ENCODE measurements at places on chromosomes 12 and 14.

DNA sequence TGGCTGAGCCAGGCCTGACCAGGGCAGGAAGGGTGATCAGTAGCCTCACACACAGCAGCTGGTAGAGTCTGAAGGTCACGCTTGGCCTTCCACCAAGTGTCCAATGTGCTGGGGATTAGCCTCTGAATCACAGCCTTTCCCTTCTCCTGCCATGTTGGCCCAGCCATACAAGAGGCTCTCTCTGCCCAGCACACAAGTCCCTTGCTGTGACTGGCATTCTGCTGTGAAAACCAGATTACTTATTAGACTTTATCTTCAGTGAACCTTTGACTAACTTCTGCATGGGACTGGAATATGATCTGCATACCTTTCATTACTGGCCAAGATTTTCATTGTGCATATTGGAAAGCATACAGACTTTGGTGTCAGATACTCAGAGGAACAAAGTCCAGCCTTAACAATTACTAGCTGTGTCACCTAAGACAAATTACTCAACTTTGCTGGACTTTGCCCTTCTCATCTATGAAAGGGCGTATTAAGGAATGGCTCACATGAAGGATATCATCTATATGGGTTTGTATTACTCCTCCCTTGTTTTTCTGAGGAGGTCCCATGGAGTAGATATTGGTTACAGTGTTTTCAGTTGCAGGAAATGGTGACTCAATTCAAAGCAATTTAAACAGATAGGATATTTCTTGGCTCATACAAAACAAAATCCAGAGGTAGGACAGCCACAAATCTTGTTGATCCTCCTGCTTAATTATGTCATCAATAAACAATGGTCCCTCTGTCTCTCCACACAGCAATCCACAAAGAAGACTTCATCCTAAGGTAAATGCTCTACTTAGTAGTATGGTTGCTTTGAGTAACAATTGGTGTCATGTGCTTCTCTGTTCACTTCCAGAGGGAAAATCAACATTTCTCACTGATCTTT lies 99.6 kb downstream of the DYRK2 start:
- no peak for DNase-seq

DNA sequence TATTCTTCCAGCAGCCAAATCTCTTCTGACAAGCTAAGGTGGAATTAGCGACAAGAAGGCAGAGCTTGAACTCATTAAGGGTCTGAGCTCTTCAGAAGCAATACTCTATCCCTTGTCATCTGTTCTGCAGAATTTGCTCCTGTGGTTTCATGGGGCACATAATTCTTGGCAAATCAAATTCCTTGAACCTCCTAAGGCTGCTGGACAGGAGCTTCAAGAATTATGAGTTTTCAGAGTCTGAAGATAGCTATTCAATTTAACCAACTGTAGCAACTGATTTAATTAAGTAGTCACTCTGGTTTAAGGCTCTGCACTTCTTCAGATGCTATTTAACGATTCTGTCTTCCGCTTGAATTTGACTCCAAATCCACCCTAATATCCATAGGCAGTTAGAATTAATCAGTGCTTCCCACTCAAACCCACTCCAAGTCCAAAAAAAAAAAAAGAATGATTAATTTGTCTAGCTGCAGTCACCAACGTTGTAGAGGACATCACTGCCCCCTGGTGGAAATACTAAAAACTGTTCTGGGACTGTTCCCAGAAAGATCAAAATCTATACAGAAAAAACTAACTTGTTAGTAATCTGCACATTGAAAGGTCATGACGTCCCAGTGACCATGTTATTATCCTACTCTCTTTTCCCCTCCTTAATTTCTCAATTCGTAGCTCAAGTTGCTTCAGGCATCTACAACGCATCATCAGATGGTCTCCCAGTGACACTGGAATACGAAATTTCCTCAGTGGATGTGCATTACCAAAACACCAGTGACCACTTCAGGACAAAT lies 169.9 kb downstream of the KIF21A start:
- DNase-seq, result peak; percentile 27

GRCh38 chr12:129887101-129887500 lies 16.7 kb downstream of the TMEM132D start:
- no peak for DNase-seq

- DNase-seq, result no peak
These were observed 5.7 kb downstream of the KRT73 start for GRCh38 chr12:52612431-52613383.

DNA sequence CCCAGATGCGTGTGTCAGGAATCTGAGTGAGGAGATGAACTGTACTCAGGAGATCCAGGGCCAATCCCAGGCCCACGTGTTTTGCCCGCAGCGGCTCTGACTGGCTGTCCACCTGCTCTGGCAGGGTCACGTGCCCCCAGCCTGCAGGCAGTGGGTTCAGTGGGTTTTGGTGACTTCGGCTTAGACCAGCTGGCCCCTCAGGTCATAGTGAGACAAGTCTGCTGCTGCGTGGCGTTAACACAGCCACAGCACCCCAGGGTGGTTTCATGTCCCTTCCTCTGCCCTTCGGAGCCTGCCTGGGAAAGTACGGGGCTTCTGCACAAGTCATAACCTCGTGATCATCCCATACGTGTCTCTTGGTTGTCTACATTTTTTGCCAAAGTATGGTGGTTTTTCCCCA lies 2.6 kb downstream of the FBRSL1 start:
- no peak for DNase-seq

- DNase-seq, result no peak
These were observed 28.9 kb downstream of the HEATR5A start for GRCh38 chr14:31391473-31391872.

GRCh38 chr12:22682663-22683062 lies 57.7 kb downstream of the ETNK1 start:
- no peak for DNase-seq

- no peak for DNase-seq
These were observed 305.2 kb upstream of the PDE3A start for GRCh38 chr12:20063116-20063515.

DNA sequence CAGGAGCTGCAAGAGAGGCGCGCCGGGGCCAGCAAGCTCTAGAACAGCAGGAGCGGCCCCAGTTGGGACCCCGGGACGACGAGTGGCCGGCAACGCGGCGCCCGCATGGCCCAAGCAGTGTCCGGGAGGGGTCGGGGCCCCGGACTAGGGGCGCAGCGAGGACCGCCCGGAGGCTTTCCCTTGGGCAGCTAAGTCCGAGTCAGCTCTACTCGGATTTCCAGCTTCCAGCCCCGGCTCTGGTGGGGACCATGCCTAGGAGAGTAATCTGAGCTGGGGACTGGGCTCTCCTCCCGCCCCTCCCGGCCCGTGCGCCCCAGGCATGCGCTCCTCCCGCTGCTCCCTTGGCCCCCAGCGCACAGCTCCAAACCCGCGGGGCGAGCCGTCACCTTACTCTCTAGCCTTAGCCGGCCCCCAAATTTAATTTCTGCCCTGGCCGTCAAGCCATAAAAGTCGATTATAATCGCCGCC lies 41.6 kb upstream of the CAPRIN2 start:
- peak; percentile 70 for DNase-seq

- no peak for DNase-seq
These were observed 121.5 kb downstream of the STXBP6 start for GRCh38 chr14:24928386-24928900.

GRCh38 chr12:95573951-95574576 lies 22.8 kb upstream of the USP44 start:
- peak; percentile 62 for DNase-seq

- DNase-seq, result no peak
These were observed 14.9 kb downstream of the CKB start for GRCh38 chr14:103507751-103508150.

GRCh38 chr14:75183225-75183624 lies 6.8 kb upstream of the TMED10 start:
- no peak for DNase-seq

DNA sequence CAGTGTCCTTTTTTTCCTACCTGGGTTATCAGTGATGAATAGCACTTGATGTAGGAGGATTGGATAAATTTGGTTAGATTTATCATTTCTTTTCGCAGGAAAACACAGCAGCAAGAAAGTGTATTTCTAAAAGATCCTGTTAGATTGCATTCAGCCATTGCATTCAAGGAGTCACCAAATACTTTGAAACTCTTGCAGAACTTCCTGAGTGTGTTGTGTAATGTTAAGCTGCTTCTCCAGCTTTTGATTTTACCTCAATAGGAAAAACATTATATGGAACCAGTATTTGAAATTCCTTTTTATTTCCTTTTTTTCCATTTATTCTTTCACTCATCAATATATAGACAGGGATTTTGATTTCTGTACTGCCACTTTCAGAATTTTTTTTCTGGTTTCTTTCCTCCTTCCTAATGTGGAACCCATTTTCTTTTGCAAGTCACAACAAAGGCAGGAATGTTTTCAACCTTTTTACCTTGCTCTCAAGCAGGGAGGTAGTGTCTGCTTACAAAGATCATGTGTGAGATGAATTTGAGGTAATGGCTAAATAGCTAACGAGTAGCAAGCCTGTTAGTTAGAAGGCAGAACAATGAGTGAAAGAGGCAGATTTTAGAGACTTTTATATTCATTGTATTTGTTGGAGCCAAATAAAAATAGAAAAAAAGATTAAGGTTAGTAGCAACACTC lies 56.2 kb downstream of the PPHLN1 start:
- DNase-seq, result no peak

GRCh38 chr12:57722716-57723629 lies 15.6 kb downstream of the AGAP2 start:
- DNase-seq, result no peak

DNA sequence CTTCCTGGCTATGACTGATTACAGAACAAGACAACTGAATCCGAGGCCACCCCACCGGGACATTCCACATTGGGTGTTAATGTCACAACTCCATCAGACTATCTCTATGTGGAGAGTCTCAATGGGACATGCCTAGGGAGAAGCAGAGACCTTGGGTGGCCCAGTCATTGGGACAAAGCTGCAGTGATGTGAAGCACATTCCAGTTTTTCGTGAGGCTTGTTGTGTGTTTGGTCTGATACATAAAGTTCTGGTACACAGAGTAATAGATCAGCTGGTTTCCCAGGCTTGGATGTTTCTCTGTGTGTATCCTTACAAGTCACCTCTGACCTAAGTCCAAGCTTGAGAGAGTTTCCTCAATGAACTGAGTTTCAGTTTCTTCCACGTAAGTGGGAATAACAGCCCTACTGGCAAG lies 42.3 kb downstream of the CPM start:
- DNase-seq, result no peak

GRCh38 chr14:73780391-73780790 lies 66.2 kb upstream of the PNMA1 start:
- DNase-seq, result no peak

DNA sequence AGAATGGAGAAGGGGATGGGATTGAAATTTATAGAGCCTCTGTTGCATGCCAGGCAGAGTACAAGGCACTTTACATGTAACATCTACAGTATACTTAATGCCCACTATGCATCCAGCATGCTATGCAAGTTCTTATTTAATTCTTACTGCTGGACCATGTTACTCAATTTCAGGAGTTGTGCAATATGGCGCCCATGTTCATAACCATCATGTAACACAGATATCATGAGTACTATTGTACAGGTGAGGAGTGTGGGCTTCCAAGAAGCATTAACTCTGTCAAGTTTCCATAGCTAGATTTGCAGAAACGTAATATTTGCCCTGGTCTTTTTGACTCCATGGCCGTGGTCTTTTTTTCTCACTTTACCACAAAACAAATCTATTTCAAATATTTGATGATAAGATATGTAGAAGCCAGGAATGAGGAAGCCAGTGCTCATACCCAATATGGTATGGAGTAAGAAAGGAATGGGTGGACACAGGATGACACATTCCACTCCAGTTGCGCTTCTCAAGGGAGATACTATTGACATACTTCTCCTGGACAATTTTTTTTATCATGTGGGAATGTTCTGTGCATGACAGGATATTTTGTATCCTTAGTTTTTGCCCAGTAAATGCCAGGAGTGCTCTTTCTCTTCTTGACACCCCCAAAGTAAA lies 191.8 kb downstream of the C12orf75 start:
- DNase-seq, result no peak

- DNase-seq, result no peak
These were observed 850 bp downstream of the SMOC1 start for GRCh38 chr14:69880044-69880487.

DNA sequence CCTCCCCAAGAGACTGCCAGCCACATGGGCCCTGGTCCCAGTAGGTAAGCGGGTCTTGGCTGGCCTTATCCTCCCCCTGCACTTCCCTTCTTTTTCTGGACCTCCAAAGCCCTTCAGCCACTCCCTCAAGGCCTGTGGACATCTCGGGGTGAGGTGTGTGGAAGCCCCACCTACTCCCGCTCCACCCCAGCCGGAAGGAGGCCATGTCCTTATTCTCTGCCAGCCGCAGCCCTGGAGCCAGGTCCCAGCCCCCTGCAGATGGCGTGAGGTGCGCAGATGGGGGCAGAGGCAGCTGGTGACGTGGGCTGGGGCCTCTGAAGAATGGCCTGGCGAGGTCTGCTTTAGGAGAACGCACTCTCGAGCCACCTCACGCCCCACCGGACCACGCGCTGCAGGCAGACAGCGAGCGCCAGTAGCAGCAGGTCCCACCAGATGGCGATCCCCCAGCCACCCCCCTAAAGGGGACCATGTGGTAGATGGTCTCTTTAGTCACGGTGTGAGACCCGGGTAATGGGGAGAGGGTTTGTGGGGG lies 167.1 kb downstream of the TSPAN9 start:
- no peak for DNase-seq

DNA sequence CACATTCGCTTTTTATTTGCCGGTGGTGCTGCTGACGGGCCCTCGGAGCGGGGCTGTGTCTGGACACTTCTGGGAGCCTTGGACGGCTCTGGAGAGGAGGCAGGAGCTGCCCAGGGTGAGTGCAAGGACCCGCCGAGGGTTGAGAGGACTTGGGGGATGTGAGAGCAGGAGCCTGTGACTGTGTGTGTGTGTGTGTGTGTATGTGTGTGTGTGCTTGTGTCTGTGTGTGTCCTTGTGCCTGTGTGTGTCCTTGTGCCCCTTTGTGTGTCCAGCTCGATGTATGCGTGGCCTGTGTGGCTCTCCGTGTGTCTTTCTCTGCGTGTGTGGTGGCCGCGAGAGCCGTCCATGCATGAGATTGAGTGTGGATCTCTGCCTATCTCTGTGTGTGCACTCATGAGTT lies 179.6 kb upstream of the MYL2 start:
- no peak for DNase-seq

GRCh38 chr12:10042167-10042566 lies 11.7 kb downstream of the CLEC9A start:
- no peak for DNase-seq

GRCh38 chr14:102200690-102201352 lies 61.1 kb downstream of the WDR20 start:
- DNase-seq, result no peak

DNA sequence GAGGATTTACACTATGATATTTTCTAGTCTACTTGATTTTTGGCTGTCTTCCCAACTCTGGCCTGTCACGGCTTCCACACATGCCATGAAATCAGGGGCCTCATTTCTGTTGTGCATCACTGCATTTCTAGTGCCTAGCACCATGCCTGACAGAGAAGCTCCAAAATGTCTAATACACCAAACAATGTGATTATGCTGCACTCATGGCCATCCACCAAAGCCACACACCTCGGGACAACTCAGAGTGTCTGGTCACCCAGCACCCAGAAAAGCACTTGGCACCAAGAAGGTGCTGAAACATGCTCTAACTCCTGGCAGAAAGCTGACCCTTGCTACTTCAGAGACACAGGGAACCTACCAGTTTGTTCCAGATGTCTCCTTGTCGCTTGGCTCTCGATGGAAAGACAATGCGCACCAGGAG lies 11.3 kb downstream of the GCN1 start:
- DNase-seq, result no peak
